Fibroblast of gingiva (primary cell): ENCODE measurements at places on chromosomes 12 and 14.
A peak's percentile ranks its signal among the peaks of the same experiment; 100 is the strongest.

- peak; percentile 64 for DNase-seq
Observed at GRCh38 chr14:74846968-74847665, 28.8 kb downstream of the PROX2 start.

GRCh38 chr12:81255456-81255855 lies 177.6 kb downstream of the ACSS3 start:
- no peak for DNase-seq

DNA sequence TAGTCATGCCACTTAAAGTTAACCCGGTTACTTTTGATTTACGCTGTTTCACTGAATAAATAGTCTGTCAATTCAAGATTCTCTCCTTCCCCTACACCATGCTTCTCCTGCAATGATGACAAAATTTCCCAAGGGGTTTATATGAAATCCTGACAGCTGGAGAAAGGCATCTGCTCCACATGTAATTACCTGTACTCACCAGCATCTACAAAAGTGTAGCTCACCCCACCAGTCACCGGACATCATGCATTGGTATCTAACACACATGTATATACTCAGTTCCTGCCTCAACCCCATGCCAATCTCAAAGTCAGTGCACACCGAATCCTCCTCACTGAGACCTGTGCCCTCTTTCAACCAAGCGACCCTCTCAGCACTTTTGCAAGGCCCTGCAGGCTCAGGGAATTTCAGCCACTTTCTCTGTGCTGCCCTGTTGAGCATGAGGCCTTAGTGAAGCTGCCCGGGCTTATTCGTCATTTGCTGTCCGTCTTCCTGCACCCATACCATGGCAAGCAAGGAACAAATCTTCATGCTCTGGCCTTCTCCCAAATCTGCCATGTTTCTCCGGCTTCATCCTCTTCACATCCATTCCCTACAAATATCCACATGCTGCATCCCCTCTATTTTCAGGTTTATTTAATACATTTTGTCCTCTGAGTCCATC lies 131.6 kb downstream of the SEC23A start:
- no peak for DNase-seq

- no peak for DNase-seq
Observed at GRCh38 chr12:94875525-94875924, 128.0 kb downstream of the NDUFA12 start.

- no peak for DNase-seq
Observed at GRCh38 chr12:82203086-82203485, 155.1 kb downstream of the CCDC59 start.

- DNase-seq, result no peak
Observed at GRCh38 chr12:49556391-49557186, 11.4 kb downstream of the MCRS1 start.

GRCh38 chr14:57161583-57162234 lies 107.0 kb downstream of the EXOC5 start:
- DNase-seq, result no peak

- DNase-seq, result no peak
Observed at GRCh38 chr14:94635154-94635553, 23.0 kb downstream of the SERPINA3 start.

- no peak for DNase-seq
Observed at GRCh38 chr12:47954058-47954457, 9.3 kb upstream of the TMEM106C start.

- DNase-seq, result peak; percentile 90
Observed at GRCh38 chr14:51395361-51395849, 155.4 kb downstream of the TMX1 start.

DNA sequence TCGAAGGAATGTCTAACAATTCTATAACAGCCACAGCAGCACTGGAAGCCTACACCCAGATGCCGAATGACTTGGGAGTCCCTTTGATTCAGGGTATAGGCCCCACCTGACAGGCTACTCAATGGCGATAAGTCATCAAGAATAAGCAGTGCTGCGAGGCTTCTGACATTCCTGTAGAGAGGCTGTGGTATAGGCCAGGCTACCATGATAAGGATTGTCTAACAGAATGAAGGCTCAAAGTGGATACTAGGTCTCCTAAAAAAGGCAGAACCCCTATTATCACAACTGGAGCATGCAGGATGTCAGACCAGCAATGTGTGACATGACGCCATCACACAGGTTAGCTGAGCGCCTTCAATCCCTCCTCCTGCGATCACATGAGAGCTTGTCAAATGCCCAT lies 53.2 kb downstream of the ZFP36L1 start:
- DNase-seq, result no peak

DNA sequence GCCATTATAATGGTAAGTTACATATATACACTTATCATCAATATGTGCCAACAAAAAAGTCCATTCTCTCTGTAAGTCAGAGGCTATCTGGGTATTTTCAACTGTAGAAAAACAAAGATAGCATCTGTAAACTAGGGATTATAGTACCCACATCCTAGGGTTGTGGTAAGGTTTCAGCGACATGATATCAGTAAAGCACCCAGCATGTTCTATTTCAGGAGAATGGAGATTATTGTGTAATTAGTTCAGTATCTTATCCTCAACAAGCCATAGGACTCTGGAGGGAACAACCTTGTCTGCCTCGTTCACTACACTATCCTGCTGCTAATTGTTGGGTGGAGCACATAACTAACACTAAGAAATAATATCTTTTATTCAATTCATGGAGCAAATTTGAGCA lies 19.7 kb upstream of the CKAP4 start:
- DNase-seq, result no peak

- peak; percentile 29 for DNase-seq
Observed at GRCh38 chr12:19431407-19432308, 7.6 kb upstream of the AEBP2 start.

DNA sequence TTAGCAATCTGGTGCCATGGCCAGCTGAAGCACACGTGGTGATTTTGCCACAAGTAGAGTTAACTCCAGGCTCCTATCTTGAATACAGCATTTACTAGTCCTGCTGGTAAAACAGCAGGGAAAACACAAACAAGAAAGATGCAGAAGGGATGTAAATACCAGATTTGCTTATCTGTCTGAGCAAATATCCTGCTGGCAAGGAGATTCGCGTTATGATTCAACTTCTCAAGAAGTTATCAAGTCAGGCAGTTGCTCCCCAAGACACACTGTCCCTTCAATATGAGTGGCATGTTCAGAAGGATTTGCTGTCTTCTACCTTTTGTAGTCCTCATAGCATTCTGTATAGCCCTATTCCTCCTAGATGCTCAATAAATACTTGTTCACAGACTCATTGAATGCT lies 171.2 kb upstream of the EGLN3 start:
- no peak for DNase-seq

GRCh38 chr12:111447571-111448265 lies 42.0 kb downstream of the SH2B3 start:
- DNase-seq, result no peak

GRCh38 chr14:101808894-101809670 lies 47.6 kb downstream of the PPP2R5C start:
- DNase-seq, result no peak

DNA sequence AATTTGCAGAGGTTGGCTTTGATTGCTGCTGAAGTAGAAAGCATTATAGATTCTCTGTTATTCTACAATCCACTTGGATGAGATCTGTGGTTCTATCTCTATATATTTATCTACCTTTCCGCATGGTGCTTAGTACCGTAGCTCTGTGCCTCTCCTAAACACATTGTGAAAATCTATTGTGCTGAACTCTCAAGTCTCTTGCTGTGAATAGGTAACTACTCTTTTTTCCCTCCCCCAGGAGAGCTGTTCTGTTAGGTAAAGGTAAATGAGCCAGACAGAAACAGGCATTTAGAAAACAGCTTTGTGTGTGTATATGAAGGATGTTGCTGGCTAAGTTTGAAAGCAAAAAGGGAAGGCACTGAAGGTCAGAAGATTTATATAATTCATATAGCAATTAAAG lies 112.6 kb downstream of the BRMS1L start:
- no peak for DNase-seq

DNA sequence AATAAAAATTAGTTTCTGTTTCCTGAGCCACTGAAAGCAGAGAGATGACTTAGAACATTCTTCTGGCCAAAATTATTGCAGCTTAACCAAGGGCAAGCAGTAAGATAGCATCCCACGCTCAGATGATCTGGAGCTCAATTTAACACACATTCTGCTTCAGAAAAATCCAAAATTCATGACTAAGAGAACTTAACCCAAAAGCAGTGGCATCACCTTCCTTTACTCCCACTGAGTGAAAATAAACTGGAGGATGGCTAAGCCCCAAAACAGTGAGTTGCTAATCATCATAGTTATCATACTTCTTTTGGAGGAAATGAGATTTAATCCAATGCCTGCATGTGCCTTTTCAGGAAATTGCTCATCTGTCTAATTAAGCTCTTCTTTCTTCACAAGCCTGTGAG lies 195.4 kb downstream of the DUSP6 start:
- DNase-seq, result peak; percentile 41

DNA sequence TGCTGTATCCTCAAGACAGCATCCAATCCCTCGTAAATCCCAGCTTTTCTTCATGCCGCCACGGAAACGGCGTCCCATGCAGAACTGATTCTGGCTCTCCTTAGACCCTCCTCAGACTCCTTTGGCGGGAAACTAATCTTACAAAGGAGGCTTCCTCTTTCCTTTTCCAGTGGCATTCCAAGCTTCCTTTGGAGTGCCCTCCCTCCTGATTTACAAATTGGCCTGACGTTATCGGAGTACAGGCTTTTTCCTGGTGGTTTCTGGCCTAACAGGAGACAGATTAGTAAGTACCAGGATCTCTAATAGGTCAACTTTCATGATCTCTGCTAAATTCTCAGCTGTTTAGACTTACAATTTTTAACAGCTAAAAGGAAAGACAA lies 1.3 kb upstream of the ZDHHC17 start:
- DNase-seq, result no peak

DNA sequence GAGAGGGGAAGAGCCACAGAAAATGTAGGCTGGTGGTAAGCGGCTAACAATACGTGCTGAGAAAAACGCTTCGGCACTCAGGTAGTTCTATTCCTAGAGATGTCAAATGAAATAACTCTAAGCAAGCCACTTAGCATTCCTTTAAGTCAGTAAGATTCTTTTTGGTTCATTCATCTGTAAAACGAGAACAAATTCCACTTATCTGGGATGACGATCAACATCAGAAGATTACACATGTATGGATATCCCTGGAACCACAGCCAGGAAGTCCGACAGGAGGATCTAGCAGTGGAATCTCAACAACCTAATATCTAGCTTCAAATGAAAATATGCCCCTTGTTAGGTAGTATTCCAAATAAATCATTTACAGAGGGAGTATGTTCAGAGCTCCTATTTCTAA lies 74.6 kb upstream of the CDKN3 start:
- no peak for DNase-seq

DNA sequence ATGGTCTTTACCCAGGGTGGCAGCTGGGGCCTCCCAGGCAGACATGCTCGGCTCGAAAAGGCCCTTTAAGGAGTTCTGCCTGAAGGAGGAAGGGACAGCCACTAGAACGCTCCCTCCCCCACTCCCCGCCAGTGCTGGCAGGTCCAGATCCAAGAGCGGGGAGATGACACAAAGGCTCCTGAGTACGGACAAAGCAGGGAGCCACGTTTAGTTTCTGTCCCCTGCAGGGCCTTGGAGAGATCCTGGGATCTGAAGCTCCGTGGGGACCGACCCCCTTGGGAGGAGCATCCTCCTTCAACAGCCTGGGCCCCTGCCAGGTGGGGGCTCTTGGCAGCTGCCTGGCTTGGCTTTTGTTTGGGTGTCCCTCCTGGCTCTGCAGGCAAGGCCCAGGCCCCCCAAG lies 89.7 kb downstream of the ESRRB start:
- no peak for DNase-seq

GRCh38 chr12:42631513-42631912 lies 42.0 kb upstream of the PRICKLE1 start:
- DNase-seq, result peak; percentile 47

GRCh38 chr12:108689314-108690190 lies 41.8 kb downstream of the CORO1C start:
- peak; percentile 39 for DNase-seq

DNA sequence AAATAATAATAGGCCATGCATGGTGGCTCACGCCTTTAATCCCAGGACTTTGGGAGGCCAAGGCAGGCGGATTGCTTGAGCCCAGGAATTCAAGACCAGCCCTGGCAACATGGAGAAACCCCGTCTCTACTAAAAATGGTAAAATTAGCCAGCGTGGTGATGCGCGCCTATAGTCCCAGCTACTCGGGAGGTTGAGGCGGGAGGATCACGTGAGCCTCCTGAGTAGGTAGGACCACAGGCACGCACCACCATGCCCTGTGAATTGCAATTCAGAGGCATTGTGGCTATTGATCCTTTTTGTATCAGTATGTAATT lies 2.3 kb downstream of the ARHGDIB start:
- no peak for DNase-seq

DNA sequence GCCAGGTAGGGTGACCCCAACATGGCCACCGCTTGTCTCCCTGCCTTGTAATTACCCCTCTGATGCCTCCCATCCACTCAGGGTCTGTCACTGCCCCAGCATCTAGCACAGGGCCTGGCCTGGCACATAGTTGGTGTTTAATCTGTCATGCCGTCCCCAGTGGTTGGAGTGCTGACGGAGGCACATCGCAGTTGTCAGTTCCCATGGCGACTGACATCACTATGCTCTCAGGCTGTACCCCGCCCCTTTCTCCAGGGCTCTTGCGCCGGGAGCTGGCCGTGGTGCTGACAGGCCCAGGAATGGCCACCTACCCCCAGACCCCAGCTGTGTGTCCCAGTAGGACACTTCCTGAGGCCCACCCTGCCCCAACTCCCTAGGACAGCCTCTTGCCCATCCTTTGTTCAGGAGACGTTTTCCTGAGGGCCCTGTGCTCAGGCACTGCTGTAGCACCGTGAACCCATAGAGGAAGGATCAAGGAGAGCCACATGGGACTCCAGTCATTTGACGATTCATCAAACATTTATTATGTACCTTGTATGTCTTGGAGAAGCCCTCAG lies 23.0 kb downstream of the FAM222A start:
- DNase-seq, result peak; percentile 22

DNA sequence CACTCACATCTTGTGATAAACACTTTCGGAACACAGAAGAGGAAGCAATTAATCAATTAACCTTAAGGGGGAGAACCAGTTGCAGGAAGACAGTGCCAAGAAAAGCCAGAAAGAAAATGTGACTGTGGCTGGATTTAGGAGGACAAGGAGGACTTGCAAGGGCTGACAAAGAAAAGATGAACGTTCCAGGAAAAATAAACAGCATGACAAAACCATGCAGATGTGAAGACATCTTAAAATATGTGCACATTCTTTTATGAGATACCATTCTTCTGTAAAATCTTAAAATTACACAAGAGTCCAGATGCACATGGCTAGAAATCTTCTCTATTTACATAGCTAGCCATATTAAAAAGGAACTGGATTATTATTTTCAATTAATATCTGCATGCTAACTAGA lies 33.4 kb downstream of the KITLG start:
- DNase-seq, result peak; percentile 88

DNA sequence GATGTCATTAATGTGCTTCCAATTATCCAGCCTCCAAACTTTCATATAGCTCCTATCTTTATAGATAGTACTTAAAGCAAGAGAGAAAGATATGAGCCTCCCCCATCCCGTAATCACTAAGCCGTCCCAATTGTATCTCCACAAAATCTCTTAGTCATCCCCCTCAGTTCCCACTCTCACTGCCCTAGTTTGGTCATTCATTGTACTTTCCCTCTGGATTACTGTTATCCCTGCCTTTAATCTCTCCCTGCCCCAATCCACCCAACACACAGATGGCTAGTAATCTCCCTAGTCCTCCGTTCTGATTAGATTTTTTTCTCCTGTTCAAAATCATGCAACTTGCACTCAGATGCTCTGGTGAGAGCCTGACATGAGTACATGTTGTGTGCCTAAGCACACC lies 5.4 kb upstream of the BCAT1 start:
- DNase-seq, result no peak
